ENCODE measurements at places on chromosomes 1 and 21.
A peak's percentile ranks its signal among the peaks of the same experiment; 100 is the strongest.

DNA sequence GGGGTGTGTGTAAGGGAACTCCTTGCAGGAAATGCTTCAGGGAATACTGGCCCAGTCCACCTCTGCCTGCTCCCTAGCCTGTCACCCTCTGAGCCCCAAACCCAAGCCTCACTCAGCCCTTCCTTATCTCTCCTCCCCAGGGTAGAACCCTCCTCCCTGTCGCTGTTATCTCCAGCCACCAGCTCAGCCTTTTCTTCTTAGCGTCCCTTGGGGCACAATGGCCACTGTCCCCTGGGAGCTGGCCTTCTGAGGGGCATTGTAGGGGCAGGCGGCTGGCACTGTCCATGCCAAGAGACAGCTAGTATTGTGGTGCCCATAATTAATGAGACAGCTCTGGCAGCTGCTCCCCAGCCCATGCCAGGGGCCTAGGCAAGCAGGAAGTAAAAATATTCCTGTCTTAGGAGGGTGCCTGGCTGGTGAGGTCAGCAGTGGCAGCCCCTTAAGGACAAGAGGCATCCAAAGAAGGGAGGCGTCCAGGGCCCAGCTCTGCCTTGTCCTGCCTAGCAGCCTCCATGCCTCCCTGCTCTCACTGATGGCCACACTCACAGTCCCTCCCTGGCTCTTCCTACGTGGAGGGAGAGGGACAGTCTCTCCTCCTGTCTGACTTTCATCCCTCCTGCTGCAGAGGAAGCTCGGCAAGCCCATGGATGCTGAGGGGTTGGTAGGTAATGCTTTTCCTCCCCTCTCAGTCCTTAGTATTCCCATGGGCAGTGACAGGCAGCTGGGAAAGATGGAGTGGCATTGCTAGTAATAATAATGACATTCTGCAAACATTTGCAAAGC, 37.5 kb downstream of the KCNQ4 start:
- peaks cover 33% of the 10 kb centered on the region for H3K4me1 ChIP-seq
- H3K27me3 ChIP-seq, result peaks cover 20% of the 10 kb centered on the region
- no peak overlapping the region for H3K27ac ChIP-seq
- no peak overlapping the region for H3K4me3 ChIP-seq
- DNase-seq, result no peak

DNA sequence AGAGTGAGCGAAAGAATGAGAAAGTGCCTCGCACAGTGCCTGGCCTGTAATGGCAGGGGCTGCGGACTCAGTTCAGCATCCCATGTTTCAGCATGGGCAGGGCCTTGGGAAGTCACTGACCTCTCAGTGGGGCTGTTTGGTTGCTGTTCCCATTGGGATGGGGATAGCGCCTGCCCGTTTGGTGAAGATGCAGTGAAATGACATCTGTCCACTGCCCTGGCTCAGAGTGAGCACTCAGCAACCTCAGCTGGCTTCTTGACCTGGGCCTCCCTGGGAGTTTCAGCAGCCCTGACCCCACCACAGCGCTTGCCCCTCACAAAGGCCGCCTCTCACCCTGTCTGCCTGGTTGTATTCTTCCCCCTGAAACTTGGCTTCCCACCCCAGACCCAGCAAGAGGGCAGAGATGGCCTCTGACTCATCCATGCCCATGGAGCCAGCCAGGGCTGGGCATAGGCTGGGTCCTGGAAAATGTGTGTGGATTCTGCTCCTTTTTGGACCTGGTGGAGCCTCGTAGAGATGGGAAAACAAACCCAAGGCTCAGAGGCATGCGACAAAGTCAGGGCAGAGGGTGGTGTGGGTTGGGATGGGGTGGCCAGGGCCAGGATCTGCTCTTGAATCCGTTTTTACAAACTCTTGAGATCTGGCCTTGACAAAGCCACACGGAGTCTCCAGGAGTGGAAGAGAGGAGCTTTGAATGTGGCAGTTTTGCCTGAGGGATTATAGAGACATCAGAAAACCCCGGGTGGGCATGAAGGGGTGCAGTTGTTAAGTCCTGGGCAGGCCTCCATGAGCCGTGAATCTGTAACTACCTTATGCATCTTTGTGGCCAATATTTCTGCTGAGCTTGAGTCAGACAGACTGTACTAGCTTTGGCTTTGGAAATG, 1.2 kb downstream of the XKR8 start:
- H3K4me1 ChIP-seq, result peaks cover 31% of the 10 kb centered on the region
- H3K4me3 ChIP-seq, result peak overlapping the region; percentile 64
- peaks cover 30% of the 10 kb centered on the region for H3K36me3 ChIP-seq
- no peak for DNase-seq

DNA sequence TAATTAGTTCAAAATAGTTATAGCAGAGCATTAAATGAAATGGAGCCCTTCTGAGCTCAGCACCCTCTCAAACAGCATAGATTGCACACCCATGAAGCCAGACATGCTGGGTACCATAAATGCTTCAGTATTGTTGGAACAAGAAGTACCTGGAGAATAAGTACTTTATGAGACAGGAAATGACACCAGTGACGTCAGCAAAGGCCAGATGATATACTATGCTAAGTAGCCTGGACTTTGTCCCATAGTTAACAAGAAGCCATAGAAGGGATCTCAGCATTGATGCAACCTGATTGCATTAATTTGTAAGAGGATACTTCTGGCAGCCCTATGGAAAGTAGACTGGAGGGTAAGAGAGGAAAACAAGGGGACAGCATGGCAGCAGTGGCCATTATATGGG, 16.3 kb upstream of the GADD45A start:
- H3K36me3 ChIP-seq, result no peaks in the 10 kb centered on the region
- DNase-seq, result no peak
- no peak overlapping the region for H3K4me3 ChIP-seq
- no peaks in the 10 kb centered on the region for H3K4me1 ChIP-seq
- H3K27ac ChIP-seq, result no peak overlapping the region
- no peaks in the 10 kb centered on the region for H3K27me3 ChIP-seq

GRCh38 chr21:34599534-34600101, 15.3 kb downstream of the RCAN1 start:
- H3K27me3 ChIP-seq, result no peaks in the 10 kb centered on the region
- no peak overlapping the region for H3K4me3 ChIP-seq
- DNase-seq, result no peak
- H3K36me3 ChIP-seq, result no peaks in the 10 kb centered on the region
- peaks cover 15% of the 10 kb centered on the region for H3K4me1 ChIP-seq
- no peak overlapping the region for H3K27ac ChIP-seq

GRCh38 chr1:4057603-4058002, 157.5 kb upstream of the C1orf174 start:
- H3K27ac ChIP-seq, result no peak overlapping the region
- no peak overlapping the region for H3K4me3 ChIP-seq
- no peaks in the 10 kb centered on the region for H3K36me3 ChIP-seq
- H3K27me3 ChIP-seq, result no peaks in the 10 kb centered on the region

GRCh38 chr1:173424143-173424542, 53.0 kb upstream of the PRDX6 start:
- no peaks in the 10 kb centered on the region for H3K36me3 ChIP-seq
- DNase-seq, result no peak
- H3K27me3 ChIP-seq, result no peaks in the 10 kb centered on the region
- no peak overlapping the region for H3K27ac ChIP-seq
- H3K4me1 ChIP-seq, result no peaks in the 10 kb centered on the region

- no peak overlapping the region for H3K4me3 ChIP-seq
- H3K27me3 ChIP-seq, result no peaks in the 10 kb centered on the region
- no peaks in the 10 kb centered on the region for H3K36me3 ChIP-seq
These were observed 81.8 kb downstream of the LAMC2 start for GRCh38 chr1:183267646-183268431.

DNA sequence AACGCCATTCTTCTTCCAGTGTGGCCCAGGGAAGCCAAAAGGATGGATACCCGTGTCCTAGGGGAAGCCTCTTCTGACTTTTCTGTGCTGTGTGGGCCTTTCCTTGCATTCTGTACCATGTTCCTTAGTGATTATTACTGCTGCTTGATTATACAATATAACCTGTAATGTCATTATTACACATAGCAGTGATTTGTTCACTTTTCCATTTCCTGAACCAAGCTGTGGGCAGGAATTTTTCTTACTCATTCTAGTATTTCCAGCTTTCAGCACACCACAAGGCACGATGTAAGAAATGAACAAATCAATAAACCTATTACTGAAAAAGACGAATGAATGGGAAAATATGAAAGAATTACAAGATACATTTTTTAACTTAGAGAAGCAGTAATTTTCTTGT, 8.4 kb upstream of the USP33 start:
- no peaks in the 10 kb centered on the region for H3K36me3 ChIP-seq
- DNase-seq, result no peak
- H3K27ac ChIP-seq, result no peak overlapping the region
- no peaks in the 10 kb centered on the region for H3K4me1 ChIP-seq
- no peaks in the 10 kb centered on the region for H3K27me3 ChIP-seq
- H3K4me3 ChIP-seq, result no peak overlapping the region

DNA sequence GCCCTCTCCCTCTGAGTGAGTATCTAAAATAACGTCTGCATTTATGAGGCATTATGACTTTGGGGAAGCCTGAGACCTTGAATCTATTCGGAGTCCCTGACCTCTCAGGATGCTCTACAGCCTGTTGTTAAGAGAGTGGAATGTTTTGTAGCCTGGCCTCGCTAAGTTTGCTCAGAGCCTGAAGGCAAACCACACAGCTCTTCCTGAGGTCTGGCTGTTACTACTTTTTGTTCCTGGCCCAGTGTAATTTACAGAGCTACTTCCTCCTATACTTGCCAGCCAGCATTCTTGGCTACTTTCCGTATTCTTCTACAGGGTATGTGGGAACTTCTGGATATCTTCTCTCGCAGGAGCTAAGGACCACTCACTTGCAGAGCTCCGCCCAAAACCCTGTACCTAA, 3.6 kb upstream of the ZMYM4 start:
- H3K27ac ChIP-seq, result peak overlapping the region; percentile 18
- no peaks in the 10 kb centered on the region for H3K4me1 ChIP-seq
- DNase-seq, result no peak
- H3K4me3 ChIP-seq, result no peak overlapping the region
- no peaks in the 10 kb centered on the region for H3K27me3 ChIP-seq

- no peak overlapping the region for H3K4me3 ChIP-seq
- no peaks in the 10 kb centered on the region for H3K36me3 ChIP-seq
- DNase-seq, result no peak
- no peak overlapping the region for H3K27ac ChIP-seq
- H3K27me3 ChIP-seq, result no peaks in the 10 kb centered on the region
- no peaks in the 10 kb centered on the region for H3K4me1 ChIP-seq
These were observed 193.0 kb downstream of the CACNA1E start for GRCh38 chr1:181676269-181676668.

DNA sequence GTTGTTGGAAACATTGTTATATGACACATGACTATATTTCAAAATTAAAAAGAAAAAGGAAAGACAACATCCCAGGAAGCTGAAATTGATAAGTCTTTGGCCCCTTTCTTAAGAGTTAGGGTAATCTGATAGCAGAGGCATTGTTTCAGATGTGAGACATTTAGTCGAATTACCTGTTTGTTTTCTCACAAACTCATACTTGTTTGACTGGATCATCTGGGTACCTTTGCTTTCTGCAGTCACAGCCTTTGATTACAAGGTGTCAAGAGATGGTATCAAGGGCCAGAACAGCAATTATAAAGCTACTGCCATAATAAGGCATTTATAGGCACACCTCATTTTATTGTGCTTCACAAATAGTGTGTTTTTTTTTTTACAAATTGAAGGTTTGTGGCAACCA, 136.3 kb downstream of the DUSP10 start:
- H3K4me1 ChIP-seq, result no peaks in the 10 kb centered on the region
- H3K27me3 ChIP-seq, result no peaks in the 10 kb centered on the region
- no peak overlapping the region for H3K4me3 ChIP-seq
- H3K27ac ChIP-seq, result no peak overlapping the region
- DNase-seq, result no peak
- H3K36me3 ChIP-seq, result no peaks in the 10 kb centered on the region

DNA sequence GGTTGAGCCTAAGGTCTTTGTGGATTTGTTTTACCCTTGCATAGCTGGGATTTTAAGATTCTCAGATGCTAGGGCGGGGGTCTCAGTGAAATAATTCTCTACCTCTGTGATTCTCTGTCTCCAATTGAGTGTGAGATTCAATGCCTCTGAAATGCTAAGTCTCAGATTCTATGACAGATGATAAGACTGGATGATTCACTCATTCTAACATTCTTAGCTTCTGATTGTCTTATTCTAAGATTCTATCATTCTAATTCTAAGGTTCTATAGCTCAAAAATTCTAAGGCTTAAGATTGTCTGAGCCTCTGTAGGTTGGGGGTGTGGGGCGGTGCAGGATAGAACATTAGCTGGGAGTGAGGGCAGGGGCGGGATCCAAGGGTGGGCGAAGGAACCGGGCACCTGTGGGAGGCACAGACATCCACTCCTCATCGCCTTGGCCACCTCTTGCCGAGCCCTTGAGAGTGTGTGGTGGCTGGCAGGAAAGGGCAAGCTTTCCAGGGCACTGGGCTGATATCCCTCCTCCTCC, 29.5 kb downstream of the ADGRB2 start:
- H3K4me3 ChIP-seq, result no peak overlapping the region
- H3K27me3 ChIP-seq, result no peaks in the 10 kb centered on the region
- no peak overlapping the region for H3K27ac ChIP-seq
- H3K36me3 ChIP-seq, result no peaks in the 10 kb centered on the region
- no peaks in the 10 kb centered on the region for H3K4me1 ChIP-seq

DNA sequence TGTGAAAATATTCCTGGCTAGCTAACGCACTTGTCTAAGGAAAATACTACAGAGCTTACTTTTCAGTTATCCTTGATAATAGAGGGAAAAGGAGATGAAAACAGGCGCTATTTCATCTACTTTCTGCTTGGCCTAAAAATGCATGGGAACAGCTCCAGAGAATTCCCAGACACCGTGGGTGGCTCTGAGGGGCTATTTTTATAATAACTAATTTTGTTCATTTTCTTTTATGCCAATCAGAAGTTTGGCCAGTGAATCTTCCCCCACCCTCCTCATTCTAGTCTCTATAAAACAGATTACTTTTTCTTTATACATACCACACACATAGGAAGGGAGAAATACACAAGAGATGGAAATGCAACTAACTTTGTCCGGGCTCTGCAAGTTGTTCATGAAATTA, 322.9 kb downstream of the SETD4 start:
- peak overlapping the region; percentile 41 for H3K27ac ChIP-seq
- H3K36me3 ChIP-seq, result no peaks in the 10 kb centered on the region

- H3K4me1 ChIP-seq, result peaks cover 24% of the 10 kb centered on the region
- DNase-seq, result no peak
- H3K27me3 ChIP-seq, result no peaks in the 10 kb centered on the region
- no peaks in the 10 kb centered on the region for H3K36me3 ChIP-seq
These were observed 23.9 kb upstream of the ABCA4 start for GRCh38 chr1:94144836-94145235.

GRCh38 chr1:240344918-240345317, 253.2 kb downstream of the FMN2 start:
- no peaks in the 10 kb centered on the region for H3K4me1 ChIP-seq
- DNase-seq, result no peak
- no peaks in the 10 kb centered on the region for H3K27me3 ChIP-seq
- H3K27ac ChIP-seq, result no peak overlapping the region
- no peak overlapping the region for H3K4me3 ChIP-seq

DNA sequence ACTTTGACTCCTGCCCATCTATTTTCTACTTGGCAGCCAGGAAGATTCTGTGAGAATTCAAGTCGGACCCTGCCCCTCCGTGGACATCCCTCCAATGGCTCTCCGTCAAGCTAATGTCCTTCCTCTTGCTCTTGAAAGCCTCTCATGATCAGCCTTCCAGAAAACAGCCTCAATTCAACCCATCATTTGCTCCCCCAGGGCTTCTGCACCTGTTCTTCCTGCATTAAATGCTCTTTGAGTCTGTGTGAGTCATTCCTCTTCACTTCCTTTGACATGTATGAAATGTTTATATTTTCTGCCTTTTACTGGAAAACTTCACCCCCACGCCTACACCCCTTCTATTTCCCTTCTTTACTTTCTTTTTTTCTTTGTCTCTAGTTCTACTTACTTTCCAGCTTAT, 734.1 kb upstream of the ZP4 start:
- no peak overlapping the region for H3K27ac ChIP-seq
- no peak for DNase-seq
- no peak overlapping the region for H3K4me3 ChIP-seq
- H3K36me3 ChIP-seq, result no peaks in the 10 kb centered on the region
- H3K4me1 ChIP-seq, result no peaks in the 10 kb centered on the region

- no peaks in the 10 kb centered on the region for H3K4me1 ChIP-seq
- H3K4me3 ChIP-seq, result no peak overlapping the region
- H3K27ac ChIP-seq, result no peak overlapping the region
These were observed 29.0 kb upstream of the PLA2G2A start for GRCh38 chr1:20008391-20008841.
